ENCODE measurements at places on chromosomes 7 and 10.

DNA sequence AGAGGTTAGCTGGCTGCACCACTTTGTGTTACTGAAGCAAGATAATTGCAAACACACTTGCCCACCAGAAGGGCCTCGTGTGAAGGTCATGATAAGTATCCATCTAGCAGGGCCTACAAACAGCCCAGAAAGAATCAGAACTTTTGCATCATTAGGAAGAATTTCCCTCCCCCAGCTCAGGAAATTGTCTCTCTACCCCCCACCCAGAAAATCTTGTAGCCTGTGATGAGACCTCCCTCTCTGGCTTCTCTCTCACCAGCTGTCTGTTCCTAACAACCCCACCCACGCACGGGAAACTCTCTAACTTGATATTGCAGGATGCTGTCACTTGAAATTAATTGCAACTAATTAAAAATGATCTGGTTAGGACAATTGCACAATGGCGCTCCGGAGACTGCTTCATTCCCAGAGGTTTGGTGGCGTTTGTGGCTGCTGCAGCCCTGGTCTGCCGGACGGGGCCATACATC, 34.5 kb downstream of the ZNF503 start:
- no peak for DNase-seq

GRCh38 chr7:114312649-114313048, 102.0 kb upstream of the FOXP2 start:
- no peak for DNase-seq

DNA sequence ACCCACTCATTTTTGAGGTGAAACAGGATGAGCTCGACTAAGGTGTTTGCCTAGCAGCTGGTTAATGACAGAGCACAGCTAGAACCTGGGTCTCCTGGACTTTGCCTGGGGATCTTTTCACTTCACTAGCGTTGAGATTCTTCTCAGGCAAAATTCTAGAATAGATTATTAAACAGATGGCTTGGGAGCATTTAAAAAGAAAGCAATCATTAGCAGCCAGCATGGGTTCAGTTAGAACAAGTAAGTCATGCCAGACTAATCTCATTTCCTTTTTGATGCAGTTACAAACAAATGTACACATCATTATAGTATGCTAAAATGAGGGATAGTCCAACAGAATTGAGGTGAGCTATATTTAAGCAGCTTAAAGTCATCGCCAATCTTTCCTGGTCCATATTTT, 291.3 kb upstream of the MYO3A start:
- no peak for DNase-seq

- no peak for DNase-seq
Observed at GRCh38 chr10:77267703-77268675, 369.6 kb downstream of the KCNMA1 start.

DNA sequence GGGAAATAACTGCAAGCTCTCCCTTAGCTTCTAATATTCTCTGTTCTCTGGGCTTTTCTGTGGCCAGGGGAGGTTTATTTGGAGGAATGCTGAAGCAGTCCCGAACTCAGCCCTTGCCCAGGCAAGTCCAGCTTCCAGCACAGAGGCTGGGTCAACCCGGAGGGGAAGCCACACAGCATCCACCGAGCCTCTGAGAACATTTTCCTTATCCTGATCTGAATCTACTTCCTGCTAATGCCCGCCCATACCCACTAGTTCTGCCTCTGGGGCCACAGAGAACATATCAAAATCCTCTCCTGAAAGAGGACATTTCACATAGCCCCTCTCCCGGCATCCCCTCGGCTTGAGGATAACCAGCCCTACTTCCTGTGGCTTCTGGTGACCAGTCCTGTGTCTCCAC, 31.1 kb downstream of the SH3PXD2A start:
- DNase-seq = no peak

- DNase-seq = peak; percentile 39
Observed at GRCh38 chr10:110535958-110536891, 31.3 kb upstream of the SMC3 start.

DNA sequence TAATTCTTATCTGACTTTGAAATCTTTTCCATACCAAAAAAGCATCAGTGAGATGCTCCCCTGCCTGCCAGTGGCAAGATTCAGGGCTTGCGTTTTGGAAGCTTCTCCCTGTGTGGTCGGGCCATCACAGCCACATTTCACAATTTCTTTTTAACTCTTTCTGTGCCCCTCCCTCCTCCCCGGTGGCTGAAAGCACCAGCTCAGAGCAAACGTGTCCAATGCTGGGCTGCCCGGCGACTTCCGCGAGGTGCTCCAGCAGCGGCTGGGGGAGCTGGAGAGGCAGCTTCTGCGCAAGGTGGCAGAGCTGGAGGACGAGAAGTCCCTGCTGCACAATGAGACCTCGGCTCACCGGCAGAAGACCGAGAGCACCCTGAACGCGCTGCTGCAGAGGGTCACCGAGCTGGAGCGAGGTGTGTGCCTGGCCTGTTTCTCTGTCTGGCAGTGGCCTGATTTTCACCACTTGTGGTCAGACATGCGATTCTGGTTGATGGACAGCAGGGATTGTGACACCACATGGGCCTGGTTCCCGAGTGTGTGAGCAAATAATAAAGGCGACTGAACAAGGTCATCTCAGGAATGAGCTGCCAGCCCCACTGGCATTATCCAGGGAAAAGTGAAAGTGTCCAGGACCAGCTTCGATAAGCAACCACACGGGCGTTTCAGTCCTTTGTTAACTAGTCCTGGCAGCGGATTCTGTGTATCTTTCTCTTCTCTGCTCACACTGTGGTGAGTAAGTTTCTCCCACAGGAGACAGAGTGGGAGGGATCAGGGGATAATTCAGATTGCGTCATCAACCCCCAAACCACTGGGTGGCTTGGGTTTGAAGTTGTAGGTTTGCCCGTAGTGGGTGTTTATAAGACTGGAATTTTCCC, 2.6 kb downstream of the NPTX2 start:
- DNase-seq = no peak

DNA sequence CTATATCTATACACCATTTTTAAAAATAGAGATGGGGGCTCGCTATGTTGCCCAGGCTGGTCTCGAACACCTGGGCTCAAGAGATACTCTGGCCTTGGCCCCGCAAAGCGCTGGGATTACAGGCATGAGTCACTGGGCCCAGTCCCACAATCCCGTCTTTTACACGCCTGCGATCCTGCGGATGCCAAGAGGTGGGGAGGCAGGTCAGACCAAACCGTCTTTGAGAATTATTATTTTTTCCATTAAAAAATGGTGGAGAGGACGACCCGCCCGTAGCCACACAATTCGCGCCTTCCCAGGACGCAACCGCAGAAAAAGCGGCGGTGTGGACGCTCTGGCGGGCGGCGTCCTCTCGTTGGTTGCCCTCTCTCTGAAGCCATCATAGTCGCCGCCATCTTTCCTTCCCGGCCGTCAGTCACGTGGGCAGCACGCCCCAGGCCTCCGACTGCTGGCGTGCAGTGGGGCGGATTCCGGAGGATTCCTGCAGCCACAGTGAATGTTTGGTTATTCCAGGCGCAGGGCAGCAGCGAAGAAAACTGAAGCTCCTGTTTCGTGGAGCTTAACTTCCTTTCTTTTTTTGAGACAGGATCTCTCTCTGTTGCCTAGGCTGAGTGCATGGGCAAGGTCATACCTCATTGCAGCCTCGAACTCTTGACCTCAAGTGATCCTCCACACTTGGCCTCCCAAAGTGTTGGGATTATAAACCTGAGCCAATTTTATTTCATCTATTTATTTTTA, 9.9 kb upstream of the EPHB4 start:
- DNase-seq = peak; percentile 89

DNA sequence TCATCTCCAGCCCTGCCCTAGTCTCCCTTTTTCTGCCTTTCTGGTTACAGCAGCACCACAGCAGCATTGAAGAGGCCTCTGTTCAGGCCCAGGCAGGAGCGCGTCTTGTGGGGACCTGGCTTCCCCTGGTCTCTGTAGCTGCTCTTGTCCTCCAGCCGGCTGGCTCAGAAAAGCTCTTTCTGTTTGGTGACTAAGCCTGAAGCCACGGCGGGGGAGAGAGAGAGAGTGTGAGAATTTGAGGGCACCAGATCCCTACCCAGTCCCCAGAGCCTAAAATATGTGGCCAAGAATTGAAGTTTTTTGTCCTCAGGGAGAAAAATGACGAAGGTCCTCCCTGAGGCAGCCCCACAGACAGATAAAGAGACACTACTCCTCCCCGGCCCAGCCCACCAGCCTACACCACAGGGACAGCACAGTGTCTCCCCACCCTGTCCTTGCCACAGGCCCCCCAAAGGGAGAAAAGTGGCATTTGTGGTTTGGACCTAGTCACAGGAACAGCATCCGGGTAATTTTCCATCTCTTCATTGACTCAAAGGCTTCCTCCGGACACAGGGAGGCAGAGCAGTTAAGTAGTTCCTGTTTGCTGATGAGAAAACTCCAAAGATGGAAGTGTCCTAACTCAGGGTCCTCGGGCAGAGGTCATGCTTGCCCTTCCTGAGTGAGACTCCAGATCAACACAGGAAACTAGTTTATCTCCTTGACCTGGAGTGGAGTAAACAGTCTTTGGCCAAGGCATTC, 13.3 kb upstream of the FAM180A start:
- peak; percentile 28 for DNase-seq

GRCh38 chr7:42431873-42432272, 194.9 kb upstream of the GLI3 start:
- no peak for DNase-seq

GRCh38 chr7:591856-592628, 72.4 kb upstream of the PDGFA start:
- DNase-seq = no peak
